ENCODE measurements at places on chromosomes 5 and 9.

- DNase-seq = no peak
These were observed 557.9 kb downstream of the CTNND2 start for GRCh38 chr5:11346336-11346735.

GRCh38 chr9:9949978-9950377 is 662.8 kb downstream of the PTPRD start:
- no peak for DNase-seq

DNA sequence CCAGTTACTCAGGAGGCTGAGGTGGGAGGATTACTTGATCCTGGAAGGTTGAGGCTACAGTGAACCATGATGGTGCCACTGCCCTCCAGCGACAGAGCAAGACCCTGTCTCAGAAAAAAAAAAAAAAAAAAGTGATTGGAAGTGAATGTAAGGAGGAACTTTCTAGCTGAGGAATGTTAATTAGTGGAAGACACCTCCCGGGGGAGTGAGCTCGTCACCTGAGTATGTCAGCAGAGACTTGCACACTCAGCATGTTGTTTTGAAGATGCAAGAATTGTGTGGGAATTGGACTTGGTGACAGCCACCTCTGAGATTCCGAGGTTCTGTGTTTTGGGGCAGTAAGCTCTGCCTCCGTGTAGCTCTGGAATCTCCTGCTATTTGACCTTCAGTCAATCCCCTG is 3.6 kb downstream of the SYNPO start:
- no peak for DNase-seq

- DNase-seq = no peak
These were observed 40.3 kb upstream of the MELK start for GRCh38 chr9:36532353-36532752.

- no peak for DNase-seq
These were observed 42.9 kb downstream of the ZNF474 start for GRCh38 chr5:122172207-122172606.

DNA sequence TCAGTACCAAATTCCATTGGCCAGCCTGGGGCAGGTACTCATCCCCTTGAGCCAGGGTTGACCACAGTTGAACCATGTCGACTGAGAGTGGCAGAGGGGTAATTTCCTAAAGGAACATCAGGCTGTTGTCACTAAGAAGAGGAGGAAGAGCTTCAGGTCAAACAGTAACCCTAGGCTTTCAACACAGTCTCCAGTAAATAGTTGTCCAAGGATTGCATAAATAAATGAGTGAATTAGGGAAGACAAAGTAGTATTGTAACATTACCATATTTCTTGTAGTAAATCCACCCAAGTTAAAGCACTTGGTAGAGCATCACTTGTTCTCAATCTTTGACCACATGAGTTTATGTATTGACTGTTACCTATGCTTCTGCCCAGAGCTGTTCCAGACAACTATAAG is 7.4 kb downstream of the PSAT1 start:
- DNase-seq = no peak

- no peak for DNase-seq
These were observed at the start of gene HK3 for GRCh38 chr5:176899296-176899891. Gene HK3 (minus strand): TSS chr5:176899346. CDS start chr5:176896159, 3,187 bp downstream.

DNA sequence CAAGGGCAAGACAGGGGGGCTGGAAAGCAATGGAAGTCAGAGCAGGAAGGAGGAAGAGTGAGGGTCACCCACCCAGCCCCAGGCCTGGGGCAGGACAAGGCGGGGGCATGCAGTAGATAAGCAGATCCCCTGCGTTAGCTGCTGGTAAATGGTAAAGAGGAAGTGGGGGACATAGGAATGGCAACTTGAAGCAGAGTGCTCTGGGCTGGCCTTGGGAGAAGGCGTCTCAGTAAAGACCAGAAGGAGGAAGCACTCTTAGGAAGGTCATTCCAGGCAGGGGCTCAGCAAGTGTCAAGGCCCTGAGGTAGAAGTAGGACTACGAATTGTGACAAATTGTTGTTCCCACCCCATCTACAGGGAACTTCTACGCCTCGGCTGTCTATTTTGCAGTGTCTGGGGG is 15.1 kb downstream of the TCOF1 start:
- no peak for DNase-seq

- no peak for DNase-seq
These were observed 23.2 kb downstream of the HK3 start for GRCh38 chr5:176875783-176876505.

- no peak for DNase-seq
These were observed 447.8 kb downstream of the PLK2 start for GRCh38 chr5:58012102-58012501.

GRCh38 chr5:55544341-55544740 is 9.6 kb upstream of the PLPP1 start:
- no peak for DNase-seq

GRCh38 chr9:91690540-91691249 is 259.3 kb downstream of the ROR2 start:
- no peak for DNase-seq

GRCh38 chr5:57818397-57818796 is 335.8 kb upstream of the ACTBL2 start:
- no peak for DNase-seq

- DNase-seq = no peak
These were observed 57.5 kb upstream of the PAPPA start for GRCh38 chr9:116096046-116096445.

DNA sequence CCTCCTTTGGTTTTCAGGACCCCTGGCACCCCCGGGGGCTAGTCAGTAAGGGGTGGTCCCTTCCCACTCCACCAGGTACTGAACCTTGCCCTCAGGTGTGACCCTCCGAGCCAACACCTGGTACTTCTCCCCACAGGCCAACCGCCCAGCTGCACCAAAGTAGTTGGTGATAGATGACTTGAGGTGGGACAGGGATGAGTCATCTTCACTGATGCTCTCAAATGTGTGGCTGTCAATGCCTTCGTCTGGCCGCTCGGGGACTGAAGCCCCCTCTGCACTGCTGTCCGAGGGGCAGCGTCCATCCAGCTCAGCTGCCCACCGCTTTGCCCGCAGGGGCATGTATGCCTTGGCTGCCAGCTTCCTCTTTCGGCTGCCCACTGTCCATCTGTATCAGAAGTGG is 15.2 kb upstream of the PSMD5 start:
- DNase-seq = no peak

DNA sequence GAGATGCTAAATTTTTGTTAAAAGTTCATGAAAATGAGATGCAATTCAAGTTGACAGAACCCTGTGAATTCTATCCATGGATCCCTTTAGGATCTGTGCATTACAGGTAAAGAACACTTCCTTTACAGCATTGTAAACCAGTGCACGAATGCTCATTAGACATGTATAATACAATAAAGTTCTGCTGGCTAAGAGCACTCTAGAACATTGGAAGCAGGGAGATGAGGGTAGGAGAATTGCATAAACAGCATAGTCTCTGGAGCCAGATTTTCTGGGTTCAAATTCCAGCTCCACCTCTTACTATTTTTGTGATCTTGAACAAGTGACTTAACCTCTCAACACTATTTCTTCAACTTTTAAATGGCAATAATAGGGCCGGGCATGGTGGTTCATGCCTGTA is 300.2 kb downstream of the NTRK2 start:
- no peak for DNase-seq

- no peak for DNase-seq
These were observed 1.8 kb upstream of the ADAMTS13 start for GRCh38 chr9:133420392-133420827.

DNA sequence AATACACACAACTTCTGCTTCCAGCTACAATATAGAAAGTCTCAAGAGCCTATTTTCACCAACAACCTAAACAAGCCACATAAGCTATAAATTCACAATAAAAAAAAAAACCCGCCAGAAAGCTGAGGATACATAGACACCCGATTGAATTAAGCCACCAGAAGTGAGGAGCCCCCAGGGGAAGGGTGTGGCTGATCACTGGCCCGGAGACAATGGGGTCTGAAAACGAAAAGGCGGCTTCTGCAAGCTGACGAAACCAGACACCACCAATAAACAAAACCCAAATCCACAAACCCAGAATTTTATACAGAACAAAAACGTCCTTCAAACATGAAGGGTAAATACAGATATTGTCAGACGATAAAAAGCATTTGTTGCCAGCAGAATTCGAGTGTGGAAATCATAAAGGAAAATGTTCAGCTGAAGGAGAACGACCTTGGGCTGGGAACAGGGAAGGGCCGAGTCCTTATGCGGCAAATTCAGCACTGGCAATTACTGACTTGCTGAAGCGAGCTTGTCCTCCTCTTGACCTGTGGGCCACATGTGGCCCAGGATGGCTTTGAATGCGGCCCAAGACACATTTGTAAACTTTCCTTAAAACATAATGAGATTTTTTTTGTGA is 39.6 kb upstream of the CEP72 start:
- DNase-seq = no peak

DNA sequence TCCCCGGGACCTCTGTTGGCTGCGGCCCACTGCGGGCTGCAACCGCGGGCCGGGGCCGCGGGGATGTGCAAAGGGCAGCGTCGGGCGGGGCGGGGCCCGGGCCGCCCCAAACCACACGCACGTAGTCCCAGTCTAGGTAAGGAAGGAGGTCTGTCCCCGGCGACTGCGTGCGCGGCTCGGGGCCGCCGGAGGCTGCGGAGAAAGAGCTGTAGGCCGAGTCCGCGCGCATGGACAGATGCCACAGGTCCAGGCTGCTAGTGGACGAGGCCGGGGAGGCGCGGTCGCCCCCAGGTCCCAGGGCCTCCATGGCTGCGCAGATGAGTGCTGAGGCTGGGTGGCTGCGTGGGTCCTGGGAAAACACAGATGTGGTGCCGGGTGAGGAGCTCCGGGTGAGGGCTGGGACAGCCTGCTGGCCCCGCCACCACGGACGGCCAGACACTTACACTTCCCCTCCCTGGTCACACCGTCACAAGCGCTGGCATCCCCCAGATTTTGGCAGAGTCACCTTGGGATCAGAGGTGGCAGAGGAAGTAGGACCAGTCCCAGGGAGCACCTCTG is 4.5 kb downstream of the SHROOM1 start:
- DNase-seq = no peak

GRCh38 chr9:80707120-80707519 is 982.2 kb downstream of the TLE1 start:
- DNase-seq = no peak

DNA sequence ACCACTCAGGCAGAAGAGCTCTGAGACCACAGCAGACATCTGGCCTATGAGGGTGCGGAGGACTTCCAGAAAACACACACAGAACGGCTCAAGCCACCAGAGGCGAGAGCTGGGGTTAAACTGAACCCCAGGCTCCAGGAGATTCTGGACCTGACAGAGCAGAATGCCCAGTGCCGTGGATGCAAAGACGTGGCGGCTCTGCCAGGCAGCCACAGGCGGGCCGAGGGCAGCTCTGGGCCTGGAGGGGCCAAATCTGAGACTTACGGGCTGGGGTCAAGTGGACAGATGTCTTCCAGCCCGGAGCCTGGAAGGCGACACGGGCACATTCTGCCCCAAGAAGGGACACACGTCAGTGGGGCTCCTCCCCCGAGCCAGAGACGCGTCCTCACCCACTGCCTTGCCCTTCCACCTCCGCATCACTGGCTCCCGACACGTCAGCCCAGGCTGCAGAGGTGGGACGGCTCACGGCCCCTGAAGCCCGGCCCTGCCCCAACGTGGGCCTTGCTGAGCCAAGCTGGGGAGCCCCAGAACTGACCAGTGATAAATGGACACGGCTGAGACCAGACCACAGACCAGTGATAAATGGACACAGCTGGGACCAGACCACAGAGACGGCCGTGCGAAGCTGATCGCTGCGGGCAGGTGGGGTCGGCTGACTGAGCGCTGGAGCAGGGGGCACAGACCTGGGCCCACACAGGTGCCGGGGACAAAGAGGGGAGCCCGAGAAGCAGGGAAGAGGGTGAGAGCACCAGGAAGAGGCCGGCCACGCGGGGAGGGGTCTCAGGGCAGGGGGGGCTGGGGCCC is 40.9 kb upstream of the NSMF start:
- DNase-seq = no peak

DNA sequence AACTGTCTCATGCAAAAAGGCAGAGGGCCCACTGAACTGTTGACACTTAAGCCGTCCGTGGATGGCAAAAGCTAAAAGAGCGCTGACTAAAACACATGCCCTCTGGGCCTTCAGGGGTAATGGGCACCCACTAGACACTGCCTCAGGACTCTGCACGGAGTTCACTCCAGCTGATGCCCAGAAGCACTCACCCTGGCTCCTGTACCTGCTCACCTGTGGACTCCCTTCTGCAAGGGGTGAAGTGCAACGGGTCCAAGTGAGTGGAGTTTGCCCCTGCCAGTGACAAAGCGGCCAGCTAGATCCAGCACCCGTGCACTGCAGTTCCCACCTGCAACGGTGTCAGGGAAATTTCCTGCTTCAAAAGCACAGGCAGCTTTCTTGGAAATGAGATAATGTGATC is 50.2 kb downstream of the SLC1A1 start:
- DNase-seq = no peak

DNA sequence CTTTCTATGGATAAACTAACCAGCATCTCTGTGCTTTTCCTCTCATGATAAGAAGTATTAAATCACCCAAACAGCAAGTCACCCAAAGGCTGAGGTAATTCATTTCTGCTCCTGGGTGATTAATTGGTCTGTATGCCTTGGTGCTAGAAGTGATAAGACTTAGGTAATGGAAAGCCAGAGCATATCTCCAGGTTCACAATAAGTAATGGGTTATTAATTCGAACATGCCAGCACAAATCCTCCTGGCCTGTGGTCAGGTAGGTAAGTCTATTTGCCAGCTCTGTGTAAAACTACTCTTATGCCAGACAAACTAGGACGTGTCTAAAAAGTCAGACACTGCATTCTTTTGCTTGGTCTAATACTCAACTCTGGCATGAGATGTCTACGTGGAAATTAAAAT is 11.2 kb upstream of the ENC1 start:
- no peak for DNase-seq

GRCh38 chr9:4229252-4229651 is 70.6 kb downstream of the GLIS3 start:
- no peak for DNase-seq

DNA sequence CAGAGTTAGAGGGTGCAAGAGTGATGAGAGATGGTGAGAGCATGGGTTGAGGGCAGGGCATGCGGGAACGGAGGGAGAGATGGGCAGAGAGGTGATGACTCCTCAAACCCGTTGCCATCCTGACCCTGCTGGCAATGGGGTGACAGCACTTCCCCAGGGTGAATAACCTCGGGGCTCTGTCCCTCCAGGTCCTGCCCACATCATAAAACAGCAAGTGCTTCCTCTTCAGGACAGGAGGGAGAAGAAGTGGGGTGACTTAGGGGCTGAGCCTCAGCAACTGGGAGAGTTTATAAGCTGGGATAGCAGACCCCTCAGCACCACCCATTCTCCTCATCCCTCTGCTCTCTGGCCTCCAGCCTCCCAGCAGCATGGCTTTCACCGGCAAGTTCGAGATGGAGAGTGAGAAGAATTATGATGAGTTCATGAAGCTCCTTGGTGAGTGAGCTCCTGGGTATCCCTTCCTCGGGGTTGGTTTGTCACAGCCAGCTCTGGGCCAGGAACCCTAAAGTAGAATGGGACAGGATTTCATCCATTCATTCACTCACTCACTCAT is at the start of gene FABP6:
Gene FABP6, plus strand, starts transcription at position 317 of the 553 bp plus-strand sequence. Its CDS starts 52 bp downstream, at position 369.
- DNase-seq = no peak

- no peak for DNase-seq
These were observed 79.2 kb downstream of the ZNF354C start for GRCh38 chr5:179139111-179139935.

- no peak for DNase-seq
These were observed 53.8 kb upstream of the ASS1 start for GRCh38 chr9:130390986-130391385.
